ENCODE measurements at places on chromosomes 7 and 10.

- no peak for DNase-seq
Measured at GRCh38 chr7:67589183-67589582, 592.5 kb downstream of the TYW1 start.

GRCh38 chr10:78292250-78292981, 258.8 kb downstream of the RPS24 start:
- no peak for DNase-seq

DNA sequence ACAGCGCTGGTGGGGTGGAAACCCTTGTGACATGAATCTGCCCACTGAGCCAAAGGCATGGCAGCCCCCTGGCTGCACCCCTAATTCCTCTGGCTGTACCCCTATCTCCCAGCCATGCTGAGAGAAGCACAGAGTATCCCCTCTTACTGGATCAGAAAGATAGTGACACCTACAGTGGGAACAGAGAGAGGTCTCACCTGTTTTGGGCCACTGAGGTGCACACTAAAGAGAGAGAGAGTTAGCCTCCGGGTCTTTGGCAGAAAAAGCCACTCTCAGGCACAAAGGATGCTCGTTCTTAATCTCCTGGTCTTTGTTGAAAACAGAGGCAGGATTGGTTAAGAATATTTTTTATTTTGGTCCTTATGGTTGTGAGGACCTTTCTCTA, 11.3 kb downstream of the TSPAN14 start:
- no peak for DNase-seq

- no peak for DNase-seq
Measured at GRCh38 chr7:14013898-14014297, 24.4 kb upstream of the ETV1 start.

DNA sequence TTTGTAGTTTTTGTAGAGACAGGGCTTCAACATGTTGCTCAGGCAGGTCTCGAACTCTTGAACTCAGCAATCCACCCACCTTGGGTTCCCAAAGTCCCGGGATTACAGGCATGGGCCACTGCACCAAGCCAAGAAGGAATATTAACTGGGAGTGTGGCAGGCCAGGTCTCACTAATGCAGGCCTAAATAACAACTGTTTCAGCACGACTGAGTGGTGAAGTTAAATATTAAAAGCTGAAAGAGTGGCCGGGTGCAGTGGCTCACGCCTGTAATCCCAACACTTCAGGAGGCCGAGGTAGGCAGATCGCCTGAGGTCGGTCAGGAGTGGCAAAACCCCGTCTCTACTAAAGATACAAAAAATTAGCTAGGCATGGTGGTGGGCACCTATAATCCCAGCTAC, 21.1 kb downstream of the CHUK start:
- DNase-seq, result no peak

GRCh38 chr7:70735313-70735712, 396.6 kb upstream of the GALNT17 start:
- DNase-seq, result no peak

DNA sequence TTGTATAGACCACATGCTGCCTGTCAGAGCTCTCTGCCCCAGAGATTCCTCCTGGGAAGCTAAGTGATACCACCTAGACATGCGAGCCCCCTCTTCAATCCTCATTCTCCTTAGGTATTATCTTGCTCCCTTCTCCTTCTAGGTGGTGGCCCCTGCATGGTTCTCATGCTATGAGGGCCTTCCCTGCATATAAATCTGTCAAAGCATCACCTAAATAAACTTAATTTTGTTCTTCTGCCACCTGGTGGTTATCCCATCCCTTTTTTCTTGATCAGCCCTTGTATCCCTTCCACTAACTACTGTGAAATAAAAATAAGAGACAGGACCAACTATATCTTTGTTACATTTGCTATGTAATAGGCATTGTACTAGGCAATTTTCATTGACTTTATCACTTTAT, 242.1 kb downstream of the CDC14C start:
- DNase-seq, result no peak

GRCh38 chr10:48938281-48938680, 1.4 kb downstream of the LRRC18 start:
- DNase-seq, result no peak

DNA sequence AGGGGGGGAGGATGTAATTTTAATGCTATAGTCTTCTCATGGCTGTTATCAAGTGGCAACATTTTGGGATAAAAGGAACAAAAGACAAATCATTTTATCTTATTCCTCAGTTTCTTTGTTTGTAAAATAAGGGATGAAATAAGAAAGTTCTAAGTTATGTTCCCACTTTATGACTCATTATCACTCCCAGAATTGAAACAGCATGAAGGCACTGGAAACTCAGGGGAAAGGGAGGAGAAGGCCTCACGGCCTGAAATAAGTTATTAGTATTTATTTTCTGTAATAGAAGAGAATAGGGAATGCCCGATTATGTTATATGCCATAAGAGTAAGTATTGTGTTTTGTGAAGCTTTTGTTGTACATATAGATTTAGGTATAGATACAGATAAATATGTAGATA, 85.0 kb upstream of the NAMPT start:
- no peak for DNase-seq

DNA sequence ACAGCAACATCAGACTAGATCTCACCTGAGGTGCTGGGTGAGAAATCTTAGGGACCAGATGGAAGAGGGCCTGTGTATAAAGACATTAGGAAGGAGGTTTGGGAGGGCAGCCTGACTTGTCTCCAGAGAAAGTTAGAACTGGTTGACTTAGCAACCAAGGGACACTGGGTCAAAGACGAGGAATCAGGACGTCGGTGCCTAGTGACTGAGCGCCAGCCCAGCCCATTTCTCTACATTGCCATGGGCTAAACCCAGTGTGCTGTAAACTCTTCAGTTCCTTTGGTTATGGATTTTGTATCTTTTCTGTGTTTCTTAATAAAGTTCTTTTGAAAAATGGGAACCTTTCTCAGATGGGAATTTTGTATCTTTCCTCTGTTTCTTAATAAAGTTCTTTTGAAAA, 12.3 kb downstream of the TRIM56 start:
- DNase-seq, result no peak

DNA sequence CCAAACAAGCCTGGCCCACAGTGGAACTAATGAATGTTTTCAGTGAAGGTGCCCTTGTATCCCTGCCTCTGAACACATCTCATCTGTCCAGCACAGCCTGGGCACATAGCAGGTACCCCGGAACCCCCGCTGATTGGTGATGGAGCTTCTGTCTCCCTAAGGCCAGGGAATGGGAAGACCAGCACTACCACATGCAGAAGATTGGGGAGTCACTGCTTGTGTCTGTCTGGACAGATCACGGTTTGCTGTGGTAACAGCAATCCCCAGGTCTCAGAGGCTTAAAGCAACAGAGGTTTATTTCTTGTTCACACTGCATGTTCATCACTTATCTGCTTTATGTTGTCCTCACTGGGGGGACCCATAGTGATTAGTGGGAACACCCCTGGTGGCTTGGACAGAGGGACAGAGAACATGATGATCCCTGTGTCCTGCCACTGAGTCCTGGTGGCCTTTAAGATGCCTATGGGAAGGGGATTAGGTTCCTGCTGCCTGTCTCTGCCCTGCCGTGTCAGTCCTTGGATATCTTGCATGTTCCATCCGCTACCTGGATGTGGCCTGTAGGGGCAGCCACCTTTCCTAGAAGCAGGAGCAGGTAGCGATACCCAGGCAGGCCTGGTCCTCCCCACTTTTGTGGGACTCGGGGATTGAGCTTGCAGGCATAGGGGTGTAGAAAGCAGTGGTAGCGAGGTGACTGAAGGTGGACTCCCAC, 3.6 kb downstream of the TSPAN14 start:
- no peak for DNase-seq

DNA sequence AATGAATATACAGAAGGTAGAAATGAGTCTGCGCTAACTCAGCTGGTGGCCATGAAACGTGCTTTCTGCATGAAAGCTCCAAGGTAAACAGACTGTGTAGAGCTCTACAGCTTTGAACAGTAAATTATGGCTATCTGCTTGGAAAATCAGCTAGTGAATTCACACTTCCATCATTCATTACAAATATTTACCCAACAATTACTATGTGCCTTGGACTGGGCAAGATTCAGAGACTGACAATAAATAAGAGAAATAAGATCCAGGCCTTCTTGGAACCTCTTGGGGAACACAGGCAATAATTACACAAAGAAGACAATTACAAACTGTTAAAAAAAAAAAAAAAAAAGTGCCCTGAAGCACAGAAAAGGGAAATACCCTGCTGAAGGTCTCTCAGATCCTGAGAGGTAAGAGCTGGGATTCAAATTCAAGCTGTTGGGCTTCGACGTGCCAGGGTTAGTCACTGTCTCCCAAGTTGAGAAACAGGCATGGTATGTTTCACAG, 15.8 kb downstream of the TSPAN12 start:
- no peak for DNase-seq

DNA sequence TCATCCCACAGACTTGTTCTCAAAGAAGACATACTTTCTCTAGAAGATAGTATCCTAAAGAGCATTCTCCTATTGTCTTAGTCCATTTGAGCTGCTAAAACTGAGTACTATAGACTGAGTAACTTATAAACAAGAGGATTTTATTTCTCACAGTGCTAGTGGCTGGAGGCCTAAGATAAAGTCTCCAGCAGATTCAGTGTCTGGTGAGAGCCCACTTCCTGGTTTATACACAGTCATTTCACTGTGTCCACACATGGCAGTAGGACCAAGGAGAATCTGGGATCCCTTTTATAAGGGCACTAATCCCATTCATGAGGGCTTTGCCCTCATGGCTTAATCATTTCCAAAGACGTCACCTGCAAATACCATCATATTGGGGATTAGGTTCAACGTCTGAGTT, 68.7 kb downstream of the LRRC17 start:
- DNase-seq, result no peak

- DNase-seq, result no peak
Measured at GRCh38 chr7:133052826-133053225, 29.1 kb downstream of the CHCHD3 start.

- no peak for DNase-seq
Measured at GRCh38 chr7:157462840-157463239, 126.0 kb downstream of the DNAJB6 start.

- DNase-seq, result no peak
Measured at GRCh38 chr7:4742852-4743251, 32.6 kb upstream of the AP5Z1 start.

- no peak for DNase-seq
Measured at GRCh38 chr10:70671619-70672164, 614 bp upstream of the ADAMTS14 start.

- DNase-seq, result no peak
Measured at GRCh38 chr10:16968416-16969041, 151.3 kb upstream of the RSU1 start.

Data from stimulated activated CD4-positive, alpha-beta T cell treated with anti-CD3 and anti-CD28 coated beads, Interleukin-12 subunit alpha, Interleukin-12 subunit beta, amount 100 ng/mL, for 24 hours (primary cell).